ENCODE measurements at places on chromosomes 12 and 14.

GRCh38 chr12:86744547-86745212, 488.5 kb upstream of the MGAT4C start:
- H3K4me1 ChIP-seq, result no peaks in the 10 kb centered on the region
- H3K27me3 ChIP-seq, result no peaks in the 10 kb centered on the region
- no peak overlapping the region for H3K27ac ChIP-seq
- no peak for DNase-seq

DNA sequence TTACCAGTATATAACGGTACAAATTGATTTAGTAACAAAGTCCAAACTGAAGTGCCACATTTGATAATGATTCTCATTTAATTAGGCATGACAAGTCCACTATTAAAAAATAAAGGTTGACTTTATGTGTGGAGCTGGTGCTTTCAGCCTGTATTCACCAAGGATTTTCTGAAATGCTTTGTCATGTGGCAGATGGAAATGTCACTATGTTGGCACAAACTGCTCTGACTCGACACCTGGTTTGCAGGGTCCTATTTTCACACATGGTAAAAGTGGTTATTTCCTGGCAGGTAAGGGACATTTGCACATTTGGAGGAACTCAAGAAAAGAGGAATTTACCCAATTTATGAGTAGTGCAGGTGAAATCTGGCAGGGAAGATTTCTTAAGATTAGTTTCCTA, 572.6 kb upstream of the MDGA2 start:
- DNase-seq, result no peak
- H3K27me3 ChIP-seq, result no peaks in the 10 kb centered on the region
- H3K4me3 ChIP-seq, result no peak overlapping the region
- H3K27ac ChIP-seq, result no peak overlapping the region
- no peaks in the 10 kb centered on the region for H3K36me3 ChIP-seq

DNA sequence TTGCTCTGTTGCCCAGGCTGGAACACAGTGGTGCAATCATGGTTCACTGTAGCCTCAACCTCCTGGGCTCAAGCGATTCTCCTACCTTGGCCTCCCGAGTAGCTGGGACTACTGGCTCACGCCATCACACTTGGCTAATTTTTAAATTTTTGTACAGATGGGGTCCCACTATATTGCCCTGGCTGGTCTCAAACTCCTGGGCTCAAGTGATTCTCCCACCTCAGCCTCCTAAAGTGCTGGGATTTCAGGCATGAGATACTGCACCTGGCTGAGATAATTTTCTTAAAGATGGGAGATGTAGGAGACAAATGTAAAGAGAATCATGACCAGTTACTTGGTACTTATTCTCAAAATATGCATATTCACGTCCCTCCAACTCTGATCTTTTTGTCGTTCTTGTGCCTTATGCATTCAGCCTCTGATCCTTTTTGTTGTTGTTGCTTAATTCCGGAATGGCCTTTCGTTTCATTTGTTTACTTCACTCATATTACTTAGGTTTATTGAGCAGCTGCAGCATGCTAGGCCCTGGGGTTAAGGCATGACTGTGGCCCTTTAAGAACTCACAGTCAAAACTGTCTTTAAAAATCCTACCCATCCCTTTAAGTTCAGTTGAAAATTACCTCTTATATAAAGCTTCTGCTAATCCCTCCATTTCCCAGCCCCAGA, 8.9 kb downstream of the RBMS2 start:
- H3K27ac ChIP-seq, result no peak overlapping the region
- H3K4me1 ChIP-seq, result no peaks in the 10 kb centered on the region
- H3K27me3 ChIP-seq, result no peaks in the 10 kb centered on the region
- DNase-seq, result no peak

GRCh38 chr14:91997492-91997891, 42.4 kb downstream of the TRIP11 start:
- H3K36me3 ChIP-seq, result peaks cover 5% of the 10 kb centered on the region
- no peaks in the 10 kb centered on the region for H3K27me3 ChIP-seq
- H3K4me3 ChIP-seq, result no peak overlapping the region
- peaks cover 35% of the 10 kb centered on the region for H3K4me1 ChIP-seq

GRCh38 chr12:51222461-51222860, 4.6 kb upstream of the POU6F1 start:
- H3K27me3 ChIP-seq, result no peaks in the 10 kb centered on the region
- no peaks in the 10 kb centered on the region for H3K36me3 ChIP-seq
- no peak overlapping the region for H3K4me3 ChIP-seq
- no peak for DNase-seq
- peaks cover 12% of the 10 kb centered on the region for H3K4me1 ChIP-seq

GRCh38 chr14:52370406-52370935, 56.4 kb downstream of the PTGER2 start:
- no peak overlapping the region for H3K27ac ChIP-seq
- no peak for DNase-seq
- H3K36me3 ChIP-seq, result no peaks in the 10 kb centered on the region

- no peaks in the 10 kb centered on the region for H3K36me3 ChIP-seq
- no peaks in the 10 kb centered on the region for H3K4me1 ChIP-seq
- H3K27ac ChIP-seq, result no peak overlapping the region
- no peak for DNase-seq
- H3K27me3 ChIP-seq, result no peaks in the 10 kb centered on the region
Observed at GRCh38 chr14:66249544-66249943, 236.6 kb upstream of the CCDC196 start.

DNA sequence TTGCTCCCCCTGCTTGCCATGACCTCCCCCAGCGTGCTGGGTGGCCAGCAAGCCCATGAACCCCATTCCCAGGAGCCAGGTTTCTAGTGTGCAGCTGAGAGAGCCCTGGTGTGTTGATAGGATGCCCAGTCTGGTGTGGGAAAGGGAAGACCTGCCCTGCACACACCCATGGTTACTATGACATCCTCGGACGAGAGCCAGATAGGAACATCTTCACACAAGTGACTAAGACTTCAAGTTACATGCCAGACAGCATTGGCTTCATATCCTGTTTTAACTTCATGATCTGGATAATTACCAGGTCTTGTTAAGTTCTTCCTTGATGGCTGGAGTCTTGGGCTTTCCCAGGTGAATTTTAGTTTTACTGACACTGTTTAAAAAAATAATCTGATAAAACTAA, 196.6 kb upstream of the EGLN3 start:
- H3K27me3 ChIP-seq, result no peaks in the 10 kb centered on the region
- H3K36me3 ChIP-seq, result no peaks in the 10 kb centered on the region
- DNase-seq, result no peak
- H3K4me1 ChIP-seq, result no peaks in the 10 kb centered on the region
- no peak overlapping the region for H3K4me3 ChIP-seq
- H3K27ac ChIP-seq, result no peak overlapping the region

DNA sequence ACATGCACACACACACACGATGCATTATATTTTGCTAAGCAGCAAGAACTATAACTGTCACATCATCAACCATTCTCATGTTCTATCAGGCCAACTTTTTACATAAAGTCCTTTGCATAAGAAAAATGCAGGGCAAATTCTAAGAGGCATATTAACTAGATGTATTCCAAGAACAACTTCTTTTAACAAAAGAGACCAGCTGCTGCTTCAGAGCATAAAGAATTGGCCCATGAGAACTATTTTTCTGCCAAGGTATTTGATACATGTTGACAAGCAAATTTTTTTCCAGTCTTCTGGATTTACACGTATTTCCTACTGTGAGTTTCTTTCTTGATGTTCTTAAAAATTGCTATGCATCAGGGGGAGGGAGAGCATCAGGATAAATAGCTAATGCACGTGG, 27.2 kb downstream of the GLT8D2 start:
- no peaks in the 10 kb centered on the region for H3K36me3 ChIP-seq
- no peak for DNase-seq
- H3K27ac ChIP-seq, result no peak overlapping the region
- no peaks in the 10 kb centered on the region for H3K4me1 ChIP-seq

GRCh38 chr12:110555577-110556406, 27.3 kb downstream of the PPTC7 start:
- peaks cover 22% of the 10 kb centered on the region for H3K4me1 ChIP-seq
- no peak for DNase-seq
- no peaks in the 10 kb centered on the region for H3K36me3 ChIP-seq
- no peaks in the 10 kb centered on the region for H3K27me3 ChIP-seq

GRCh38 chr12:85996280-85996679, 122.2 kb downstream of the NTS start:
- H3K27me3 ChIP-seq, result no peaks in the 10 kb centered on the region
- DNase-seq, result no peak
- no peak overlapping the region for H3K27ac ChIP-seq
- H3K36me3 ChIP-seq, result no peaks in the 10 kb centered on the region

DNA sequence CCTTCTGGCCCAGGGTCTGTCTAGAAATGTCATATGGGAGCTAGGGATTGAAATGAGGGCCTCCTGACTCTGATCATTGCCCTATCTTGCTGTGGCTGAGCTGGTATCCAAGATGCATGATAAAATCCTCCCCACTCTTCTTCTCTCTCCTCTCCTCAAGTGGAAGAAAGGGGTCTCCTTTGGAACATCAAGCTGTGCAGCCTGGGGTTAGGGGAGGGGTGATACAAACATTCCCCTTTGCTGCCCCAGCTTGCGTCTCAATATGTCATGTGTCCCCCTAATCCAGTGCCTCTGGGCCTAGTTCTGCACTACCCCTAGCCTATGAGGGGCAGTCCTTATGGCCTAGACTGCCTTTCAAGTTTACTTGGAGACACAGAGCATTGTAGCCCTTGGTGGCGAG, 8.5 kb downstream of the RDH16 start:
- H3K36me3 ChIP-seq, result no peaks in the 10 kb centered on the region
- no peaks in the 10 kb centered on the region for H3K27me3 ChIP-seq
- no peak overlapping the region for H3K27ac ChIP-seq
- H3K4me3 ChIP-seq, result no peak overlapping the region
- no peaks in the 10 kb centered on the region for H3K4me1 ChIP-seq

GRCh38 chr12:124393414-124393790, 98.5 kb downstream of the RFLNA start:
- no peaks in the 10 kb centered on the region for H3K27me3 ChIP-seq
- peaks cover 20% of the 10 kb centered on the region for H3K4me1 ChIP-seq
- H3K4me3 ChIP-seq, result no peak overlapping the region
- no peak for DNase-seq
- H3K27ac ChIP-seq, result no peak overlapping the region

DNA sequence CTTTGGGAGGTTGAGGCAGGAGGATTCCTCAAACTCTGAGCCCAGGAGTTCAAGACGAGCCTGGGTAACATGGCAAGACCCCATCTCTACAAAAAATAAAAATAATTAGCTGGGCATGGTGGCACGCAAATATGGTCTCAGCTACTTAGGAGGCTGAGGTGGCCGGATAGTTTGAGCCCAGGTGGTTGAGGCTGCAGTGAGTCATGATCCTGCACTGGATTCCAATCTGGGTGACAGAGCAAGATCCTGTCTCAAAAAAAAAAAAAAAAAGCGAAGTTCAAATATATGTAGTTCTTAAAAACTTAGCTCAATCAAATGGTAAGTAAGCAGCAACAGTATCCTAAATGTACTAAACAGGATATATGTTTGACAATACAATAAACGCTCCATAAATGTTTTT, 85.5 kb upstream of the SSTR1 start:
- H3K4me1 ChIP-seq, result peaks cover 14% of the 10 kb centered on the region
- no peaks in the 10 kb centered on the region for H3K27me3 ChIP-seq
- H3K4me3 ChIP-seq, result no peak overlapping the region
- no peak overlapping the region for H3K27ac ChIP-seq

DNA sequence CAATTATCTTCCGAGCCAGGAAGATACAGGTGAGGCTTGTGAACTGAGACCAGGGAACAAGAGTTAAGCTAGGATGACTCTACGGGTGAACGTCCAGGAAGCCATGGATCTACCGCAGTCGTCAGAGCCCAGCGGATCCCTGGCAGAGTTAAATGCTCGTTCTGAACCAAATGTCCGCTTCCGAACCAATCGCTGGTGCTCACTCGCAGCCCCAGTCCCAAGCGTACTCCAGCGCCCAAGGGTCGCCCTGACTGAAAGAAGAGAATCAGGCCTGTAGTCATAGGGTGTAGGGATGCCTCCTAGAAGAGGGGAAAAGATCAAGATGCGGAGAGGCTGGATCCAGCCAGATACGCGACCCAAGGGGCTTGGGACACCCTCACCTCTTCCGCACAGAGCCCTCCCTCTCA, 283 bp downstream of the VIPAS39 start:
- no peak for DNase-seq
- peak overlapping the region; percentile 90 for H3K27ac ChIP-seq

- no peaks in the 10 kb centered on the region for H3K36me3 ChIP-seq
- no peak for DNase-seq
- no peak overlapping the region for H3K27ac ChIP-seq
Observed at GRCh38 chr12:90333424-90333823, 621.6 kb downstream of the CCER1 start.

DNA sequence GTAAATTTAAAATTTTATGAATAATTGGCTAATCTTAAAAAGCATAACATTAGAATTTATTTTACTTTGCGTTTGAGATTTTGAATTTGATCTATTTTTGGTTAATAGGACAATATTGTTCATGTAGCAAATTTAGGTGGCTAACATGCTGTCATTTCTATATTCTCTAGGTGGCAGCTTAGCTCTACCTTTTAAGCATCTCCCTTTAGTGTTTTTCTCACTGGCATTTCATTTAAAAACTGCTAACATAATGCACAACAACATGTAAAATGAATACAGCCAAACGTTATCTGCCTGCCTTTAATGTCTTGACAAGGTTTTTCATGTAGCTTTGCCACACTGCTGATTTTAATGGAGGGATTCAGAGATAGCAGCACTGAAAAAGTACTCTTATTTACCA, 272.4 kb upstream of the FBXO33 start:
- H3K4me3 ChIP-seq, result no peak overlapping the region
- H3K4me1 ChIP-seq, result no peaks in the 10 kb centered on the region
- no peak overlapping the region for H3K27ac ChIP-seq
- no peaks in the 10 kb centered on the region for H3K36me3 ChIP-seq
- no peaks in the 10 kb centered on the region for H3K27me3 ChIP-seq
